ENCODE measurements at places on chromosomes 2 and 18.

DNA sequence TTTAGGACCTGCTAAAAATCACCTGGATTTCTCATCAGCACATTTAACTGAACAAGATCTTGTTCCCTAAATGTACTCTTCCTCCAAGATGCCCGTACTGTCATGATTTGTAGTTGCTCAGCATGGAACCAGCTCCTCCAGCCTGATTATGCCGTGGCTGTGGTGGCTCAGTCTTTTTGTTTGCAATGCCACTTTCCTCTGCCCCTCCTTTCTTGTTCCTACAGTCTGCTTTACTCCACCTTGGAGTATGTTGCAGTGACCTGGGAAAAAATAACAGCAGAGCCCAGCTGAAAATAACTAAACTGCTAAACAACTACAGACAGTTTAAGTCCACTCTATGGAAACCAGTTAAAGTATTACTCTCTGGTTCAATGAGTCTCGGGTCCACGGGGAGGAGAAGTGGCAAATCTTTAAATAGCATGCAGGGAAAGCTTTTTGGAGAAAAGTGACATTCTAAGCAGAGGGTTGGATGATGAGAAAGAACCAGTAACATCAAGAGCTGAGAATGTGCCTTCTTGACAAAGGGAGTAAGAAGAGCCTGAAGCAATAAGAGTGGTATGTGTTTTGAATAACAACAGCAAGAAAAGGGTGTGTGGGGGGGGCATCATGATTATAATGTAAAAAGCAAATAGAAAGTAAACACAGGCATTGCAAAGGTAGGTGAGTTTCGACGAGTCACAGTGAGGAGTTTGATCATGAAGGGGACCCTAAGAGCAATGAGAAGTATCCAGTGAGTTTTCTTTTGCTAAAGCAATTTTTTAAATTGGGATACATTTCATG lies 225.7 kb downstream of the TMX3 start:
- no peak for DNase-seq

- no peak for DNase-seq
Observed at GRCh38 chr2:121245913-121246312, 39.1 kb downstream of the TFCP2L1 start.

DNA sequence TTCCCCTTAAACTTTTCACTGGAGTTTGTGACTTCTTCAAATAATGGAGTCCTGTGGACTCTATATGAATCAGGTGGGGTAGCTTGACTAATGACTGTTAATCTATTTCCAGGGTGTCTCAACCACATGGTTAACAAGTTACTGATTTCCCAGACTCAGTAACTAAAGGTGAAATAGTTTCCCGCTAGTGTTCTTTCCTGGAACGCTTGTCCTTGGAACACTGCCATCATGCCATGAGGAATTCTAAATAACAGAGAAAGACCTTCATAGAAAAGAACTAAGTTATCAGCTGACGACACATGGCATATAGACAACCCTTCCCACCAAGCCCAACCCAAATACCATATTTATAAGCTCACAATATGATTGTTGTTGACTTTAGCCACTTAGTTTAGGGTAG lies 1027.9 kb upstream of the FAM98A start:
- no peak for DNase-seq

GRCh38 chr2:224506494-224506893 lies 78.7 kb downstream of the CUL3 start:
- no peak for DNase-seq

- DNase-seq = no peak
Observed at GRCh38 chr18:10050956-10051355, 137.1 kb downstream of the VAPA start.

GRCh38 chr2:238868067-238868524 lies 20.2 kb downstream of the TWIST2 start:
- DNase-seq = no peak

- peak; percentile 32 for DNase-seq
Observed at GRCh38 chr2:181742922-181743722, 62.8 kb upstream of the NEUROD1 start.

DNA sequence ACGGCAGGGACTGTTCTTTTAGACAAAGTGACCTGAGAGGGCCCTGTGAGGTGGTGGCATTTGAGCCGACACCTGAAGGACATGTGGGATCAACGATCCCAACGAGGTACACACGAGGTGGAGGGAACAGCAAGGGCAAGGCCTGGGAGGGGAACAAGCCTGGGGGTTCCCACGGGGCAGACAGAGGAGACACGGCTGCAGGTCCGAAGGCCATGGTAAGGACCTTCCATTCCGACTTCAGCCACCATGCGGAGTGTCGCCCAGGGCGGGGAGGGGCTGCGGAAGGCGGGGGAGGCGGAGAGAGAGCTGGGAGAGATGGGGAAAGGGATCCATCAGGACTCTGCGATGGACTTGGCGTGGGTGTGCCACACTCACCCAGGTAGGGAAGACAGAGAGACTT lies 151.8 kb downstream of the HDAC4 start:
- DNase-seq = no peak

DNA sequence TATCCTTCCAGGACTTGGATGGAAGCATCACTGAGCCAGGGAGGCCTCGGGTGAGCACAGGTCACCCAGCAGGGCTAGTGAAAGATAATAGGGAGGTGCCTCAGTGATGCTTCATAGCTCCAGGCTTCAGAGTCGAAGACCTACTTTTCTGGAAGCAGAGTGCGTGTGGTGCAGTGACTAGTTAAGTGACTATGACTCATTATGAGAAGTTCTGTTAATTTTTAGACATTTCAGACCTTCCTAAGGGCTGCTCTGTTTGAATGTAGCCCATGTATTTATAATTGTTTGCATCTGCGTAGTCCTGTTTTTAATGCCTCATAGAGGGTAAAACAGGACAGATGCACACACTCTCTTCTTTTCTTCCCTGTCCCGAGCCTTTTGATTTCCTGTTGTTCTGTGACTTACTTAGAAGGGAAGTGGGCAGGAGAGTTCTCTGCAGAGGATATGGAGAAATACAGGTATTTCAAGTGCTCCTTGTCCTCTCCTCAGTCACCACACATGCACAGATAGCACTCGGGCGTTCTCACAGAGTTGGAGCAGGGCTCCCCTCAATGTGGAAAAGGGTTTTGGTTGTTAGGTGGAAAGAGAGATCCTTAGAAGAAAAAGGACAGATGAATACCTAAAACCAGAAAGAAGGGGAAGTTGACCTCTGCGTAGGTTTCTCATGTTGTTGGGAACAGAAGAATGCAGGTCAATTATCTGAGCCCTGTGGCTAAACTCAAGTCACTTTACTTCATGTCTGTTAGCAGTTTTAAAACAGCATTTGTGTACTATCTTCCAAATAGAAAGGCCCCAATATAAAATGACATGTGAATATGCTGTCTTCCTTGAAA lies 34.7 kb downstream of the RALB start:
- no peak for DNase-seq

- DNase-seq = peak; percentile 80
Observed at GRCh38 chr2:172937884-172938712, 137.5 kb upstream of the MAP3K20 start.

DNA sequence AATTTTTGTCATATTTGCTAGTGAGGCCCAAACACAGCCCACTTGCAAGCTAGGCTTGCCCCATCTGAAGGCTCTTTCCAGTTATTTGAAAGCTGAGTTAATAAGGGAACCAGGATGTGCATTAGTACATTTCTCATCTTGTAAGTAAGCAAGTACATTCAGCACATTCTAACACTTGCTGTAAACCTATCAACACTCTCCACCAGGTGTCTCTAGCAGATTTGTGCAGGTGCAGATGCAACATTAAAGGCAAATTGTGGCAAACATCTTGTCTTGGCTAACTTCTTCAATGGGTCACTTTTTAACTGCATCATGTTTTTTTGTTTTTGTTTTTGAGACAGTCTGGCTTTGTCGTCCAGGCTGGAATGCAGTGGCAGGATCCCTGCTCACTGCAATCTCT lies 25.3 kb upstream of the MFSD6 start:
- DNase-seq = peak; percentile 39

DNA sequence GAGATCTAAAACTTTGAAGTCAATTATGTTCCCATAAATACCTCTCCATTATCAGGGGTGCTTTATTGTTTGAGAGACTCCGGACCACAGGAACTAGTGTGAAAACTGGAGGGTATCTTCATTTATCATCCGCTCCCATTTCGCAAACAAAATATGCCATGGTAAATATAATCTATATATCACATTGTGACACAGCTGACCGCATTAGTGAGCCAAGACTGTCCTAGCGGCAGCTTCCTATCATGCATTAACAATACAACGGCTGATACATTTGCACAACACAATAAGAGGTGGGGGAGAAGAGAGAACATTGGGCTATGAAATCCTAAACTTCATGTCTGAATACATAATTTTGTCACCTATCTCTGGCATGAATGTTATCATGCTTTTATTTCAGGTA lies 29.5 kb downstream of the BCL11A start:
- no peak for DNase-seq

GRCh38 chr2:189367343-189367742 lies 73.9 kb upstream of the WDR75 start:
- DNase-seq = no peak

GRCh38 chr18:5175378-5175777 lies 21.7 kb downstream of the AKAIN1 start:
- DNase-seq = no peak

DNA sequence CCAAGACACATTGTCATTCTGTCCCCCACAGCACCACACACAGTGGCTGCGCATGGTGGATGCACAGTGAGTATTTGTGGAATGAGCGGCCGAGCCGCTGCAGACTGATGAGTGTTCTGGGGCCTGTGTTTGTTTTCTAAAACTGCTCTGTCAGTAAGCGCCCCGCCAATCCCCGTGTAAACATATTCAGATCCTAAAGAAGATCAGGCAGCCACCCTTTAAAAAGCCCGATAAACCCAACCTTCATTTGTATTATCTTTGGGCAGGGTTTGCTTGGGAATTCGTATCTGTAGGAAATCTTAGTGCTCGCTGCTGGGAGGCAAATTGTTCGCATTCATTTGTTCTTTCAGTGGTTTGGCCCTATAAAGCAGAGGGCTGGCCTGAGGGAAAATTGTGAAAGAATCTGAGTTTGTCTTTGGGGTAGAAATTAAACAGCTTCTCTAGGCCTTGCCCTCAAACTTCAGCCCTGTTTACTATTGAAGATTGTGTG lies 68.6 kb downstream of the TGOLN2 start:
- DNase-seq = no peak

- DNase-seq = no peak
Observed at GRCh38 chr2:65477590-65477989, 45.2 kb upstream of the SPRED2 start.

- no peak for DNase-seq
Observed at GRCh38 chr2:212752730-212753351, 214.2 kb upstream of the ERBB4 start.

DNA sequence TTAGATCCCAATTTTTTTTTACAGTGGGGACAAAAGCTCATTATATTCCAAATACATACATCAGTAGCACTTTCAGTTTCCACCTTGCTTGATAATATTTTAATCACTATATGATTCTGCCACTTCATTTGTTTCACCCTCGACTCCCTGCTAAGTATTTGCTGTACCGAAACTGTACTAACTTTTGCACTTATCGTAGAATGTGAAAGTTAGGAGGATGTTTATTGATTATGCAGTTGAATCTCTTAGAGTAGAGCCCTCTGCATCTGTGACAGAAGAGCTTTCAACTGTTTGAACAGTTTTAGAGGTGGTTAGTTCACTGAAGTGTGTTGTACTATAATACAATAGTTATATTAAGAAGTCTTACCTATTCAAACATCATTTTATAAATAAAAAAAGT lies 20.8 kb downstream of the NCOA1 start:
- DNase-seq = no peak

GRCh38 chr2:220785178-220785577 lies 786.9 kb downstream of the EPHA4 start:
- no peak for DNase-seq

DNA sequence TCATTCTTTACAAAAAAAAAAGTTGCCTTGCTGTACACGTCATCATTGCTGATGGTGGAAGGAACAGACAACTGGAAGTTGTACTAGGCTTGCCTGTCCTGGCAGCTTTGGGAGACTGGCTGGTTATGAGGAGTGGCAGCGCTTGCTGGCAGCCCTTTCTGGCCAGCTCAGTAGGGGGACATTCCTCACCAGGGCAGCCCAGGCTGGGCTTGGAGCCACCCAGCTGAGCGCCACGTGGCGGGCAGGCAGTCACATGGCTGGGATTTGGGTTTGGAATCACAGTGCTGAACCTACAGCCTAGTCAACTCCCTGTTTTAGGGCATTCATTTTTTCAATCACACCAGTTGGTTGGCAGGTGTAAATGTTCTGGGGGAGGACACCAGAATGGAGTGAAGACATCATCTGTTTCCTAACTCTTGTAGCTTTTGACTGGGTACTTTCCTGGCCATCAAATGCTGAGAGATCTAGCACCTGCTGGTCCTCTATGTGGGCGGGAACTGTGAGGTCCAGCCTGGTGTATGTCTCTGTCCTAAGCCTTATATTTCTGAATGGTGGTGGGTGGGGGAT lies 139.3 kb downstream of the SETBP1 start:
- DNase-seq = no peak

- DNase-seq = no peak
Observed at GRCh38 chr2:120402067-120402433, 56.1 kb downstream of the INHBB start.

DNA sequence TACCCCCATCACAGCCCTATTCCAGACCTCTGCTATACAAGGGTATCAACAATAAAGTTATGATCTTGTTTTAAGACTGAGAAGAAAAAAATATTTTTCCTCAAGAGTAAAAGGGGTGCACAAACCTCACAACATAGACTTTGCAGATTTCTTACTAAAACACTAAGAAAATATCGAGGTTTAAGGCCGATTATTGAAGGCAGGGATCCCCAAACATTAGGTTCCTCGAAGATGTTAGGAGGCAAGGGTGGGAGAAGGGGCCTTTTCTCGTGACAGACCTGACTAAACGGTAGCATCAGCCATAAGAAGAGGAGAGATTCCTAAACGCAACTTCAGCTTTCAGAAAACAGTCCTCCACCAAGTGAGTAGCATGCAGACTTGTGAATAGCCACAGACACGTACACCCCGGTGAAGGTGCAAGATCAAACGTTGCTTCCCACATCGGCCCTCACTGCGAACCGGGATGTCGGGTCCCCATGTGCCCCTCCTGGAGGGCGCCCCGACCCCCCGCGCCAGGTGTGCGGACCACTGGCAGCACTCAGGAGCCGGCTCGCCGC lies 678 bp downstream of the PIAS2 start:
- no peak for DNase-seq

DNA sequence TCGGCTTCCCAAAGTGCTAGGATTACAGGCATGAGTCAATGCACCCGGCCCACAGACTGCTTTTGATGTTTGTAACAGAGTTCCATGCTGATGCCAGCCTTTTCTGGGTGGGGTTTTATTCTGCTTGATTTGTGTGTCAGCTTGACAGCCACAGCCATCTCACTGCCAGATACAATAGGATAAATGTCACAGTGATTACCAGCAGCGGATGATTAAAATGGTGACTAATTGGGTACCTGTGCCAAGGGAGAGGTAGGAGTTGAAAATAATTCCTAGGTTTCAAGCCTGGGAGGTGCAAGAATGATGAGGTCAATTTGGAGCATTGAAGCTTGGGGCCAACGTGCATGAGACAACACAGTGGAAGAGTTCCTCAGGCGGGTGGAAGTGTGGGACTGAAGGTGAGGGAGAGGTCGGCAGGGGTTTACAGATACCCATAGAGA lies 39.4 kb downstream of the SH2D6 start:
- DNase-seq = no peak

Measured in NCI-H2171 (cell line).